ENCODE measurements at places on chromosomes 6 and 20. TPM values are rescaled to one million over a fixed set of nuclear protein-coding genes. Genes with fewer than 3 reads are reported as not detected.

Gene AVP
- not detected for total RNA-seq

Gene GPX5
- not detected for total RNA-seq

Gene PLA2G7
- not detected for total RNA-seq

Gene SOBP
- total RNA-seq, result 0.27 TPM

Gene POPDC3
- not detected for total RNA-seq

Gene LY86
- 5.8 TPM for total RNA-seq

Gene SAMD5
- total RNA-seq, result not detected

Gene TFAP2C
- total RNA-seq, result not detected

Gene FAM217A
- not detected for total RNA-seq

Gene MAS1
- total RNA-seq, result not detected

Gene CALHM6
- 86.6 TPM for total RNA-seq

Gene GOPC
- total RNA-seq, result 24.2 TPM

Gene UBE2C
- total RNA-seq, result 140 TPM

Gene C6orf132
- 0.07 TPM for total RNA-seq

Gene C6orf118
- total RNA-seq, result not detected

Gene PROKR2
- not detected for total RNA-seq

Gene SOX18
- total RNA-seq, result 1.8 TPM

Gene BPI
- total RNA-seq, result not detected

Gene MAP7
- 1.4 TPM for total RNA-seq

Gene TLDC2
- not detected for total RNA-seq

Gene RARS2
- total RNA-seq, result 27.6 TPM

Gene B3GAT2
- not detected for total RNA-seq

Gene SAPCD1
- 12.8 TPM for total RNA-seq
